ENCODE measurements at places on chromosomes 13 and 19.
A peak's percentile ranks its signal among the peaks of the same experiment; 100 is the strongest.

DNA sequence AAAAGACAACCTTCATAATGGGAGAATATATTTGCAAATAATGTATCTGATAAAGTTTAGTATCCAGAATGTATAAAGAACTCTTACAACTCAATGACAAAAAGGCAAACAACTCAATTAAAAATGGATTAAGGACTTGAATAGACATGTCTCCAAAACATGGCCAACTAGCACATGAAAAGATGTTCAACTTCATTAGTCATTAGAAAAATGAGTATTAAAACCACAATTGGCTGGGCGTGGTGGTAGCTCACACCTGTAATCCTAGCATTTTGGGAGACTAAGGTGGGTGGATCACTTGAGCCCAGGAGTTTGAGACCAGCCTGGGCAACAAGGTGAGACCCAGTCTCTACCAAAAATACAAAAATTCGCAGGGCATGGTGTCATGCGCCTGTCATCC, 18.8 kb upstream of the ZMYM5 start:
- no peak for DNase-seq

DNA sequence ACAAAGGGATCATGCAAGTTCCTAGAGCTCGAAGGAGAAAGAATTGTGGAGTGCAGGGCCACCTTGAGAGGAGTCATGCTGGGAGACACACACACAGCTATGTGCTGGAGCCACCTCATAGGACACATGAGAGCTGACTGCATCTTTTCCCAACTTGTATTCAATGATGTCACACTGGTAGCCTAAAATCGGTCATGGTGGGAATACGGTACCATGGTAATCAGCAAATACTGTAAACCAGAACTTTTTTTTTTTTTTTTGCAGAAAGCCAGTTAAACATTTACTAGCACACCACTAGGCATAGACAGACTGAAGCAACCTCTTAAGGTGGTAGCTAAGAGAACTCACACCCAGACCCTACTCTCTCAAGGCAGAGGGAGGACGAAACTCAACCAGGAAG, 47.0 kb upstream of the INTS6 start:
- DNase-seq, result no peak

GRCh38 chr19:10763411-10763810, 45.5 kb downstream of the DNM2 start:
- DNase-seq, result no peak

- DNase-seq, result no peak
Observed at GRCh38 chr13:58081301-58081820, 449.8 kb downstream of the PCDH17 start.

GRCh38 chr13:99601535-99601934, 100.3 kb downstream of the TM9SF2 start:
- DNase-seq, result no peak

GRCh38 chr13:50692396-50692915, 151.0 kb downstream of the DLEU7 start:
- DNase-seq, result no peak

GRCh38 chr19:19342086-19343015, 21.7 kb downstream of the MAU2 start:
- peak; percentile 54 for DNase-seq

GRCh38 chr19:48656840-48657474, 11.0 kb upstream of the CA11 start:
- DNase-seq, result no peak

DNA sequence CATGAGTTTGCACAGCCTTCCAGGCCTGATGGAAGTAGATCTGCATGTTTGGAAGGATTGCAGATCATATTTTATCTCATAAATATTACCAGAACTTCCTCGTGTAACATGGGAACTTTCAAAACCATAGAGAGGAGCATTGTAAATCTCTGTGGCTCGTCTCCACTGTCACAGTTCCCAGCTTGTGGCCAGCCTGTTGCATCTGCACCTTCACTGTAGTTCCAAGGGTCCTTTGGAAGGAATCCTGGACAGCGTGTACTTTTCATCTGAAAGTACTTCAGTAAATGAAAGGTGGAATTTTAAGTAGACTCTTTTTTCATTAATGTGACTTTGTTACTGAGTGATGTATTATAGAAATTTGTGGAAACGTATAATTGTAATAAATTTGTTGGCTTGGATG, 105.4 kb downstream of the ATP11A start:
- DNase-seq, result no peak

DNA sequence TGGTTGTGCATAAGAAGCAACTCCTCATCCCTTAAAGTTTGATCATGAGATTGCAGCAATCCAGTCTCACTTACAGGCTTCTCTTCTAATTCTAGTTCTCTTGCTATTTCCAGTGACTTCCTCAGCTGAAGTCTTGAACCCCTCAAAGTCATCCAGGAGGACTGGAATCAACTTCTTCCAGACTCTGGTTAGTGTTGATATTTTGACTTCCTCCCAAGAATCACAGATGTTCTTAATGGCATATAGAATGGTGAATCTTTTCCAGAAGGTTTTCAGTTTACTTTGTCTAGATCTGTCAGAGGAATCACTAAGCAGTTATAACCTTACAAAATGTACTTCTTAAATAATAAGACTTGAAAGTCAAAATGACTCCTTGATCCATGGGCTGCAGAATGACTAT, 81.3 kb upstream of the UBL3 start:
- DNase-seq, result no peak

DNA sequence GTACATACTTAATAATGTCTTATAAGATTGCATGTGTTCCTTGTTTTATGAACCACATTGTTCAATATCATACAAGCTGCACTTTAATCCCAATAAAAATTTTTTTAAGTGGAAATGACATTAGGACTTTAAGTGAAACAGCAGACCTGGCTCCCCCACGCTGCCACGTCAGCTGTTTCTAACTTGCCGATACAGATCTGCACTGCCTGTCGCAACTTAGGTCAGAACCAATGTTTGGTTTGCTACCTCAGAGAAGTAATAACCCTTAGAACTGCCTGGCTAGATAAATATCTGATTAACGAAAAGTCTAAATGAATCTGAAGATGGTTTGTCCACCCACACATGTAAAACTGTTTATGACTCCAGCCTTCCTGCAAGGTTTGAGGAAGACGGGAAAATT, 327.5 kb upstream of the DACH1 start:
- no peak for DNase-seq

- peak; percentile 73 for DNase-seq
Observed at GRCh38 chr13:99656092-99656745, 154.9 kb downstream of the TM9SF2 start.

DNA sequence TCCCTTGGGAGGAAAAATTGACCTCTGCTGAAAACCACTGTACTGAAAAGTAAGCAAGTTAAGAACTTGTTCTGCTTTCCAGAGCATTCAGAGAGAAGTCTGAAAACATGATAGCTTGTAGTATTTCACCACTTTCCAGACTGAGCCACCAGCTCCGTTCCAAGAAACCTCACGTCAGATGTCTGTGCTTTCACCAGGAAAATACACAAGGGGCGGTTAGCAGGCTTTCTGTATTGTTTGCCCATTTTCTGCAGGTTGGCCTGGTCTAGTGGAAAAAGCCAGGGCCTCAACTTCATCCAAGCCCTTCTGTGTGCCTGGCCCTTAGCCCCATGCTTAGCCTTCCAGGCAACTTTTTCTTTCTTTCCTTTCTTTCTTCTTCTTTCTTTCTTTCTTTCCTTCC, 36.4 kb downstream of the RXFP2 start:
- DNase-seq, result peak; percentile 54

DNA sequence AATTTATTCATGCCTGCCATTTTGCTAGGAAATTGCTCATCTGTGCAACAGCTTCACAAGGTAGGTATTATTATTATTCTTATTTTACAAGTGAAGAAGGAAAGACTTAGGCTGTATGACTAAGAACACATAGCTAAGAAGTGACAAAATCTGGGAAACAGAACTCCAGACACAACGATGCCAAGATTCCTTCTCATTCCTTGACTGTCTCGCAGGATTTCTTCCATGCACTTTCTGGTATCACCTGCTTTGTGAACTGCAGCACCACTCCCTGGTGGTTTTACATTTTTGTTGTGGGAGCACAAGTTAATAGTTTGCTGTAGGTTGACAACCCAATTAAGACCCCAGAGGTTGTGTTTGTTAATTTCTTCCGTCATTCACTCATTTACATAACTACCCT, 188.5 kb downstream of the LACC1 start:
- DNase-seq, result no peak

DNA sequence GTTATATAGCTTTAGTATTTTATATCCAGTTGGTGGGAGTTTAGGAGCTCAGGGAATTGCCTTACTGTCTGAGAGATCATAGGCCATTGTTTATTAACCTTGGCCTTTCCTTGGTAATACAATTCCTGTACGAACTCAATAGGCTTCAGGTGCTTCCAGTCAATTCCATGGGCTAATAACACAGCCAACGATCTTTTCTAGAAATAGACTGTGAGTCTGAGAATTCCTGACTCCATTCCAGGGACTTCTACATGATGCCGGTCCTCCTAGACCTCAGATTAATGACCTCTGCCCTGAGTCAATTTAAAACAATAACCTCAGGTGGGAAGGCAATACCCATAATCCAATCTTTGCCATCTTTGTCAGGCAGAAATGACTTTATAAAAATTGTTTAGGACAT, 39.6 kb upstream of the KLF12 start:
- no peak for DNase-seq

Data from left cardiac atrium (tissue), 4 donors.